Right cardiac atrium (tissue), 5 donors: ENCODE measurements at places on chromosomes 5 and 9. TPM values are rescaled to one million over a fixed set of nuclear protein-coding genes. Genes with fewer than 3 reads are reported as not detected.

Gene CCNI2
- 0.09 TPM for total RNA-seq

GRCh38 chr9:21993007-21993406 lies 1.2 kb downstream of the CDKN2A start:
- DNase-seq = no peak

Gene CARD9
- total RNA-seq = 2.1 TPM

GRCh38 chr9:6931913-6932312 lies 174.1 kb downstream of the KDM4C start:
- no peak for DNase-seq

GRCh38 chr5:121525706-121526105 lies 326.0 kb upstream of the FTMT start:
- DNase-seq = no peak

DNA sequence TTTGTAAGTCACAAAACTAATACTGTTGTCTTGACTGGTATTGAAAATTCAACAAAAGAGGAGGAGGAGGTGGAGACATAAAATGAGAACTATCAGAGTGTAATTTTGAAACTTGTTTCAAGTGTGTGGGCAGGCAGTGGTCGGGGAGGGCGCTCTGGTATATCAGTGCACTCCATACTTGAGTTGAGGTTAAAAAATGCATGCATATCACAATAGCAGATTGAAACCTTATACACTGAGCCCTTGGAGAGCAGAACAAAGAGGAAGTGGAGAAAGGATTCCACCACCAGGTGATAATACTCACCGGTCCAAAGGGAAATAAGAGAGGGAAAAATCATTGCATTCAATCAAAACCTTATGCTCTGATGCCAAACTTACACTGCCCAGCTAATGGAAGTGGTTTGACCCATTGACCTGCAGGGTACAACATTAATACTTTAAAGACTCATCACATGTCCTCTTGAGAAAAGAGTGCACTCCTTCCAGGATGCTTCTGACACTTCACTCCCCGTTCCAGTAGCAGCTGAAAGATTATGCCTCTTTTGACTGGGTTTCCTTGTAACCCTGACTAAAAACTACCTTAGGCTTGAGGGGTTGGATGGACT lies 79.5 kb upstream of the FAM169A start:
- DNase-seq = no peak

GRCh38 chr5:72940082-72940481 lies 15.8 kb upstream of the FCHO2 start:
- no peak for DNase-seq

DNA sequence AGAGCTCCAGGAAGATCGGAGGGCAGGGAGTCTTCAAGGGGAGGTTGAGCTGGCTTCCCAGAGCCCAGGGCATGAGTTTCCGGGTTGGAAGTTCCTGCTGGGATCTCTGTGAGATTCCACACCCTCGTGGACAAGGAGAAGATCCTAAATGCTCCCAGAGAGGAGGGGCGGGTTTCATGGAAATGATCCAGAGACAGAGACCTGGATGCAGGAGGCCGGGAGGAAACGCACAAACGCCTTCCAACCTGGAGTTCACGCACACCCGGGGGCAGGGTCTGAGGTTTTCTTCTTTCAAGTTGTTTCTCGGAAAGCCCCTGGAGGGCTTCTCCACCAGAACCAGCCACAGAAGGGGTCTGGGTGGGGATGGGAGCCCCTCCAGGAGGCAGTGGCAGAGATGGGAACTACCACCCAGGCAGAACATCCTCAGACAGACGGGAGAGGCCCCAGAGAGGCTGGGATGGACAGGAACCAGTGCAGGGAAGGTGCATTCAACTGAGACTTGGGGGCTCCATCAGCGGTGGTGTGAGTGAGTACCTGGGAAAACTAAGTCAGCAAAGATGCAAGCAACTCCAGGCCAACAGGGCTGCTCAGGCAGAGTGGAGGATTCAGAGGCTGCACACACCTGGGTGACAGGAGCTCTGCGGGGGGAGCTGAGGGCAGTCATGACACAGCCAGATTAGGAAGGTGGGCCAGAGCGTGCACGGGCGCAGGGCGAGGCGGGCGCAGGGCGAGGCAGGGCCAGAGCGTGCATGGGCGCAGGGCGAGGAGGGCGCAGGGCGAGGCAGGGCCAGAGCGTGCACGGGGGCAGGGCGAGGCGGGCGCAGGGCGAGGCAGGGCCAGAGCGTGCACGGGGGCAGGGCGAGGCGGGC lies 52.1 kb upstream of the EXOC3 start:
- DNase-seq = no peak

DNA sequence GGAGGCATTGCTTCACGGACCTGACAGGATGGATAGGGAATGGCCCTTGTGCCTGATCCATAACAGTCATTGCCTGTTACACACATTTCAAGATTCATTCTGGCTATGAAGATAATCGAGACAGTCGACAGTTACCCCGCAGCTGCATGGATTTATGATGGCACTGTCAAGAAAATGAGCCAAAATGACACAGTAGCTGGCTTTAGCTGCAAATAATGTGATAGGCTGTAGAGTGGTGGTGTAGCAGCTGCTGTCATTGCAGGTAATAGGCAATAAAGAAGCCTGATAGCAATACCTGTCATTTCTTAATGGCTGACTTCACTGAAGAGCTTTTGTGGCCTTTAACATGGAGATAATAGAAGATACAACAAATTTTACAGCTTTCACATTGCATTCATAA lies 1085.2 kb upstream of the ARRDC3 start:
- no peak for DNase-seq

GRCh38 chr9:94719878-94720277 lies 6.6 kb upstream of the AOPEP start:
- DNase-seq = no peak
